ENCODE measurements at places on chromosomes 13 and 19. TPM values are rescaled to one million over a fixed set of nuclear protein-coding genes. Genes with fewer than 3 reads are reported as not detected.

The YJEFN3 gene
- polyA plus RNA-seq, result 3.1 TPM

DNA sequence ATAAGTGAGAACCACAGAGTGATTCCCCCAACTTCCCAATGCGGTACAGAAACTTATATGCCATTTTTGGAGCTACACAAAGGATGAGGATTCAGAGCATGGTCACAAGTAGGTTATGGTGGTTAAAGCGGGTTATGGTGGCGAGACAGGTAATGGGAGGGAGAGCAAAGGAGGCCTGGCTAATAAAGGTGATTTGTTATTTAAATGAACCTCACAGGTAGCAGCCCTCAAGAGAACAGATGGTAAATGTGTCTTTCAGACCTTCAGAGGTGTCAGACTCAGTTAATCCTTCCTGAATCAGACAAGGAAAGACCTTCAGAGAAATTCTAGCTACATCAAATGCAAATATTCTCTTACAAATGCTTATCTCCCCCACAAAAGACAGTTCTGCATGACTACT, 1971.4 kb downstream of the OLFM4 start:
- DNase-seq, result no peak

DNA sequence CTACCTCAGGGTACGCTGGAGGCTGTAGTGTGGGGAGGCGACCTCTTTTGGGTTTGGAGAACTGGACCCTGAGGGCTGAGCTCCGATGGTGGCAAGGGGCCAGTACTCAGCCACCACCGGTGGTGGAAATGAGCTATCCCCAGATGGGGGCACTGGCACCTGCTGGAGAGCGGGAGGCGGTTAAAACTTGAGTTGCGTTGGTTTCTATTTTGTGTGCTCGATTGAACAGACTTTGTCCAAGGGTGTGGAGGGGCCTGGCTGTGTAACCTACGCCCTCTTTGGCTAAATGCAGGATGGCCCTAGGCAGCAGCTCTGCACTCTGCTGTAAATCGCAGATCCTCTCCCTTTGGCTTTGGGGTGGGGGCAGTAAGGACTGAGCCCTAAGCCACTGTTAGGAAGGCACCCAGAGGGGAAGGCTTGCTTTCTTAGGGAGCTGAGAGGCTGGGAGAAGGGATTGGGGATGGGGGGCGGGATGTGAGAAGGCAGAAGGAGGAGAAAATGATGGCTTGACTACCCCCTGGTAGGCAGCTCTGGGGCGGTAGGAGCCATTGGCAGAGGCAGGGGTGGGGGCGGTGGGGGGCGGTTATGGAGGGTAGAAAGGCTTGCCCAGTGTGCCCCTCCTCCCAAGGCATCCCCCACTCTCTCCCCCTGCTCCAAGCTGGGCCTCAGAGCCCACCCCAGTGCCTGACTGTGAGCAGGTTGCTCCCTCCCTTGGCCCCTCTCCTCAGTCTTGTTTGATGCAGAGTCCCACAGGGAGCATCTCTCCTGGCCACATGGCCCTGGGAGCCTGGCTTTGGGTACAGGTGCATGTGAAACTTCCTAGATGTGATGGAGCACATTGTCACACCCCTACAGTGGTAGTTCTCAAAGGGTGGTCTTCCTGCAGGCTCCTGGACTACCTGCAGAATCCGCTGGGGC, 5.0 kb downstream of the VSTM2B start:
- DNase-seq, result peak; percentile 24

- no peak for DNase-seq
Observed at GRCh38 chr13:21638319-21639282, 32.3 kb upstream of the FGF9 start.

GRCh38 chr19:17391371-17392151, 2.4 kb downstream of the CCDC194 start:
- DNase-seq, result no peak

The MISP3 gene
- polyA plus RNA-seq, result 32.0 TPM

GRCh38 chr13:61136093-61136492, 279.6 kb downstream of the PCDH20 start:
- DNase-seq, result peak; percentile 50

DNA sequence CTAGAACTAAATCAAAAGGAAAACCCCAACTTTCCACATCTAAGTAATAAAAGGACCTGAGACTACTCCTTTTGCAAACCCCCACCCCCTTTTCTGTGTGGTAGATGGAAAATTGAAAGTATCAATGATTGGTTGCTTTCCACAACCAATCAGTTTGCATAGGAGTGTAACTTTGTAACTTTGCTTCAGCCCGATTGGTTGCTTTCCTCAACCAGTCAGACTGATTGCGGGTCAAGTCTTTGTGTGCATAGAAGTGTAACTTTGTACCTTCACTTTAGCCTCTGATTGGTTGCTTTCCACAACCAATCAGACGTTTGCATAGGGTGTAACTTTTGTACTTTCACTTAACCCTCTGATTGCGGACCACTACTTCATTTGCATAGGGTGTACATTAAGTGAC, 8.0 kb upstream of the B3GLCT start:
- DNase-seq, result no peak

The SYNGR4 gene
- not detected for polyA plus RNA-seq

DNA sequence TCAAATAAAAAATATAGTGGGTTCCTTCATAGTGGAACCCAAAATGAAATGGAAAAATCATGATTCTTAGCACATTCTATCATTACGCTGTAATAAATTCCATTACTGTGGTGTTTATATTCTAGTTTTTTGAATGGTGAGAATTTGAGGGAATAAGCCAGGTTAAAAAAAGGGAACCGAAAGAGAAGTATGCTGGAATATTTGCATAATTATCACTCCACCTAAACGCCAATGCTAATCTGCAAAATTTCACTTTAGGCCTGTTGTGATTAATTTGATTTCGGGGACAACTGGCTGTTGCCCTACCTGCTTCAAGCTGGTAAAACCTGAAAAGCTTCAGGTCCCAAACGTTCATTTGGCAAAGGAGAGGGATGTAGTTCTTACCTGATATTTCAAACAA, 32.1 kb upstream of the SCEL start:
- DNase-seq, result no peak

DNA sequence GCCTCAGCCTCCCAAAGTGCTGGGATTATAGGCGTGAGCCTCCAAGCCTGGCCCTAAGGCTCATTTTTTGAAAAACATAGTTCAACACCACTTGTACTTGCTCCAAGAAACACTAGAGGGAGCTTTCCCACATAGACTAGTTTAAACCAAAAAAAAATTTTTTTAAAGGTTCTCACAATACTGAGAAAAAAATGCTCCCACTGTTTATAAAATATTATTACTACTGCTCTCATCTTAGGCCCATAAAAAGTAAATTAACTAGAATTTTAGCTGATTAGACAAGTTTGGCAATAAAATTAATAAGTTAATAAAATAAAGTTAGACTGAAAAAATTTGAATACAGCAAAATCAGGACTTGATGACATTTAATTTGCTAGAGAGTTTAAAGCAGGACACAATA, 109.5 kb downstream of the TBC1D4 start:
- no peak for DNase-seq

DNA sequence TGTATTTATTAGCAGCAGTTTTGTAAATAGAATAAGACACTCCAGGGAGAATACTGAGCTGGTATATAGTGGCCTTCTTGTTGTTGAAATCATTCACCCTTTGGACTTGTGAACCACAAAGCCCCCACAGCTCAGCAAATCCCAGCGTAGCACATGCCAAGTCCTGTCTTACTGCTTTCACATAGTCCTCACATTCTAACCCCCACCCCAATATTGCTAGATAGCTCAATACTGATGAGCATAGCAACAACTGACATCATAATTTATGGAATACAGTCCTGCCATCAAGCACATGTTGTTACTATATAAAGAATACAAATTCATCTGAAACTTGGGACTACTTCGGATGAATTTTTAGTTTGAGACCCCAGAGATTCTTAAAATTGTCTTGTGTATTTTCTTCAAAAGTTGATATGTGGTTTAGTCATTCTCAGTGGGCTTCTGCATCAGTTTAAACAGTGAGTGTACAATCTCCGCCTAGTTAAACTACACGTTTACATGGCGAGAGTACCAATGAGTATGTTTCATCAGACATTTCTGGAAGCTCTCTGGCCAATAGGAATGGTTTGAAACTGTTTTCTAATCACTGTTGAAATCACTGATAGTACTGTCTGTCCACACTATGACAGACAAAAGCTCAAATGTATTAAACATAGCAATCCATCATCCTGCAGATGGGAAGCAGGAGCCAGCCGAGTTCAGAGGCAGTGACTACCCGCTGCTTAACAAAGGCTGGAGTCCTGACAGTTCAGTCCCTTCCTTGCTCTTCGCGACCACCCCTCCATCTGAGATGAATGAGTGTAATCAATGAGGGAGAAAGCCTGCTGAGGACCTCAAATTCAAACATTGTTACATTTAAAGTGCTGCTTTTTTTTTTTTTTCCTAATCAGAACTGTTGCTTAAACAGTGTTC, 15.2 kb downstream of the DACH1 start:
- DNase-seq, result no peak

GRCh38 chr19:5697890-5698634, 8.0 kb downstream of the RPL36 start:
- DNase-seq, result peak; percentile 47

- DNase-seq, result no peak
Observed at GRCh38 chr13:24888291-24888931, 124.4 kb downstream of the RNF17 start.

The PGLYRP2 gene
- polyA plus RNA-seq, result not detected

The ADGRL1 gene
- polyA plus RNA-seq, result 6.3 TPM

DNA sequence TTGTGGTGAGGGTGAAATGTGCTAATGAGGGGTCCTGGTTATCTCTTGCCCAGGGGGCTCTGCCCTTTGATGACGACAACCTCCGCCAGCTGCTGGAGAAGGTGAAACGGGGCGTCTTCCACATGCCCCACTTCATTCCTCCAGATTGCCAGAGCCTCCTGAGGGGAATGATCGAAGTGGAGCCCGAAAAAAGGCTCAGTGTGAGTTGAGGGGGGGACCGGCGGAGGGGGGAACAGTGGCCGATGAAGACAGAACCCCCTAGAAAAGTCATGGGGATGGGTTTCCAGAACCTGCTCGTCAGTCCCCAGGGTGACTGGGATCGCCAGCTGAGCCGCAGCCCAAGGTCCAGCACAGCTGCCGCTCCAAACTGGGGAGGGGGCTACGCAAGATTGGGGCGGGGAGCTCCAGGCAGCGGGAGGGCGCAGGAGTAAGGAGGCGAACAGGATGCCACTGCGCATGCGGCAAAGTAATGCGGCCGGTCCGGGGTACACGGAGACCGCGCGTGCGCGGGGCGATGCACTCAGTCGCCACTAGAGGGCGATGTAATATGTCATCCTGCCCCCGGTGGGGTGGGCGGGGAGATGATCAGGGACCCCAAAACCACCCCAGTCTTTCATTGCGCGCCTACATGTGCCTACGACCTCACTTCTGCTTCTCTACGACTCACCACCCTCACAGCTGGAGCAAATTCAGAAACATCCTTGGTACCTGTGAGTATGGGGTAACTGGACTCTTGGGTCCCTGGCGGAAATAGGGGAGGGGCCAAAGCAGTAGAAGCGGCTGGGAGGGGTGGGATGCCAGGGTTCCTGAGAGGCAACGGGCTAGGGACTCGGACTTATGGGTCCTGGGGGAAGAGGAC, 17.9 kb downstream of the BRSK1 start:
- DNase-seq, result peak; percentile 89

- no peak for DNase-seq
Observed at GRCh38 chr13:105037110-105037509, 1498.4 kb downstream of the EFNB2 start.

DNA sequence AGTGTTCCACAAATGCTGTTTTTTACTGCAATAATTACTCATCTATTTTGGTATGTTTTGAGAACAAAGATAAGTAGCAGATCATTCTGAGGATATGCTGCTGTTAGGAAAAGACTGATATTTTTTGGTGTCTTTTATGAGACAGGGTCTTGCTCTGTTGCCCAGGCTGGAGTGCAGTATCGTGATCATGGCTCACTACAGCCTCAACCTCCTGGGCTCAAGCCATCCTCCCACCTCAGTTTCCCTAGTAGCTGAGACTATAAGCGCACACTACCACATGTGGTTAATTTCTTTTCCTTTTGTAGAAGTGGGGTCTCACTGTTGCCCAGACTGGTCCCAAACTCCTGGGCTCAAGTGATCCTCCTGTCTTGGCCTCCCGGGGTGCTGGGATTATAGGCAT, 9.5 kb downstream of the LSM4 start:
- no peak for DNase-seq

- no peak for DNase-seq
Observed at GRCh38 chr13:39876258-39876657, 220.8 kb downstream of the COG6 start.

GRCh38 chr19:11096210-11096841, 7.1 kb downstream of the LDLR start:
- no peak for DNase-seq

- DNase-seq, result no peak
Observed at GRCh38 chr13:43260999-43261398, 237.6 kb downstream of the DNAJC15 start.

DNA sequence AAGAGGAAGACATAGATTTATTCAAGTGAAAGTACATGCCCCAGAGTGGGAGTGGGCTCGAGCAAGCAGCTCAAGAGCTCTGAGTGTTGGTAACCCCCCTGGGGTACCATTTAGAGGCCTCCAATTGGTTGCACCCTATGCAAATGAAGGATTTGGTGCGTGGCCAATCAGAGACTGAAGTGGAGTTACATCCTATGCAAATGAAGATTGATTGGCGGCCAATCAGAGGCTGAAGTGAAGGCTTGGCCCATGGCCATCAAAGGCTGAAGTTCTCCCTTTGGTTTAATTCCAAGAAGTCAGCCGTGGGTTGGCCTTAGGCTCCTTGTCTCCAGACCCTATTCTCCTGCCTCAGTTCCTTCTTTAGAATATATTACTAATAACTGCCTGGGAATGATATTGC, 12.9 kb upstream of the IGFL1 start:
- DNase-seq, result peak; percentile 8

DNA sequence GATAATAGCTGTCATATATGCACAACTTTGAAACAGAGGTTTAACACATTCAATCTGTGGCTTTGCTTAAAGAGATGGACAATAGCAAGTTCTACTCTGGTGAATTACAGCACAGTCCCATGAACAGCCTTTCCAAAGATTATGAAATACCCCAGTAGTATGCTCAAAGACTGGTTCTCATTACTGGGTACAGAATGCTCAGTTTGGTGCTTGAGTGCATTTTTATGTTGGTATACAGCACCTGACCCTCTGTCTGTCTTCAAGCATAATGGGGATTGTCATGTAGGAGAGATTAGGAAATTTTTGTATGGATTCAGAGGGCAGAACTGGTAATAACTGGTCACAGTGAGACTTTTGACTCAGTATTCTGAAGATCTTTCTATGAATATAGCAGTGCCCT, 7.6 kb downstream of the LMO7 start:
- DNase-seq, result no peak

GRCh38 chr13:27014406-27015359, 156.9 kb downstream of the USP12 start:
- DNase-seq, result no peak

- DNase-seq, result no peak
Observed at GRCh38 chr13:109271555-109272541, 514.5 kb downstream of the IRS2 start.

Measured in kidney (tissue), 22 donors.